ENCODE measurements at places on chromosomes 12 and 14.

DNA sequence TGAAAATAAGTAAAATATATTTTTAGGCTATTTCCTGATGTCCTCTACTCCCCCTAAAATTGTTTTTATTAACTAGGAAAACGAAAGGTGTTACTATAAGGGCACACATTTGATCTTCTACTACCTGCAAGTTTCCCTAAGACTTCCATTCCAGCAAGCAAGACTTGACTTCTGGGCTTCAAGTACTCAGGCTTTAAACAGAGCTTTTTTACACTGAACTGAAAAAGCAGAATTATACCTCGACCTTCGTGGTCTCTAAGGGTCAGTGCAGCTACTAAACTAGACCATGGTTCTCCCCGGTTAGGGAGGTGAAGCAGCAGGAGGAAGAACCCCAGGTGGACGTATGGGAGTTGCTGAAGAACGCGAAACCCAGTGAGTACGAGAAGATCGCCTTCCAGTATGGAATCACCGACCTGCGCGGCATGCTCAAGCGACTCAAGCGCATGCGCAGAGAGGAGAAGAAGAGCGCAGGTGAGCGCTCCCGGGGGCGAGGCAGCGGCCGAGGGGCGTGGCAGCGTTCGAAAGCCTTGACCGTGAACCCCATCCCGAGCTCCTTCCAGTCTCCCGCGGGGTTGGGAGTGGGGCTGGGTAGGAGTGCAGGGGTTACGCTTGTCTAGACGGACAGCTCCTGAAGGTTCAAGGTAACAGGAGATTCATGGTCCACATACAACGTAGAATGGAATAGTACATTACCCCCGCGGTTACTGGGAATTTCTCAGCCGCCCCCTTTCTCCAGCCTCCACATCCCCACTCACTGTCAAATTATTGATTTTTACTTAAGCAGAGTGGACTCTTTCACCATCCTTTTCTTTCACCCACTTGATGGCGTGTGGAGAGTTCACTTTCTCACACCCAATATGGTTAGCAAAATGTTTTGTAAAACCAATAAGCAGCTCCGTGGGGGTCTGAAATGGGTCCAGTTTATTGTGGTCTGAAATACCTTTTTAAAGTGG, 47.6 kb downstream of the MYBPC1 start:
- no peak for DNase-seq

- no peak for DNase-seq
Observed at GRCh38 chr12:58764100-58764953, 156.0 kb downstream of the LRIG3 start.

- DNase-seq: no peak
Observed at GRCh38 chr12:92530706-92531105, 172.1 kb upstream of the PLEKHG7 start.

GRCh38 chr12:56080556-56081138, 682 bp downstream of the ERBB3 start:
- no peak for DNase-seq

DNA sequence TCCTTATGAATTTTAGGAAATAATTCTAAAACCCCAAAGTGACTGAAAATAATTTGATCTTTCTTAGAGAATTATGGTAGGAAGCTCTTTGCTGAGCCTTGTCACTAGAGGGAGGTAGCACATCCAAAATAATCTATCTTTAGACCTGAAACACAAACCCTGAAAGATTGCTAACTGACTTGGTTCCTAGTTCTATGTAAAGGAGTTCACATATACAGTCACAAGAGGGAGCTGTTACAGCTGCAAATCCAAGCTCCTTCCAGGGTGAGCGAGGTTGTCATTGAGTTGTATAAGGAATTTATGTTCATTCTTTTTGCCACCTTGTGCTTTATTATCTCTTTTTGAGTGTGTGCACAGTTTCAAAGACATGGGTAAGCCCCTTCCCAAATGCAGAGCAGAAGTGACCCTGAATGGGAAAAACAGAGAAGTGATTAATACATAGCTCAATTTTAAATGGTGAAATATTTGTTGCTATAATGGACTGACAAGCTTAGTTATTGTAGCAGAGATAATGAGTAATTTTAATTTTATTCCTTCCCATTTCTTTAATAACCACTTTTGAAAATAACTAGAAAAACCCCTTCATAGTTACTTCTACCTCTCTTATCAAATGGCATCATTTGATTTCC, 387.9 kb downstream of the DAD1 start:
- DNase-seq: no peak

DNA sequence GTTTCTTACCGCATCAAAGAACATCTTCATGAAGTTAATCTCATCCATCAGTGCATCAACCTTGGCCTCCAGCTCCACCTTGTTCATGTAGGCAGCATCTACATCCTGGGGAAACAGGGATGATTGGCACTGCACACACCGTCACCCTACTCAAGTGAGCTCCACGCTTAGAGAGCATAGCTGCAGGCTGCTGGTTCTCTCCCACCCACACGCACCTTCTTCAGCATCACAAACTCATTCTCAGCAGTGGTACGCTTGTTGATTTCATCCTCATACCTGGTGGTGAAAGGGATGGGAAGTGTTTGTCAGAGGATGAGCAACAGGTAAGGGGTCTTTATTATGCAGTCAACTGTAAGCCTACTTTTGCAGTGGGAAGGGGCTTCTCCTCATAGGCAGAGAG, 2.3 kb downstream of the KRT5 start:
- no peak for DNase-seq

- DNase-seq: no peak
Observed at GRCh38 chr14:100362311-100362927, 39.3 kb downstream of the SLC25A47 start.

- no peak for DNase-seq
Observed at GRCh38 chr14:32761381-32761968, 177.2 kb upstream of the NPAS3 start.

- DNase-seq: no peak
Observed at GRCh38 chr14:29687071-29687765, 240.4 kb downstream of the PRKD1 start.

DNA sequence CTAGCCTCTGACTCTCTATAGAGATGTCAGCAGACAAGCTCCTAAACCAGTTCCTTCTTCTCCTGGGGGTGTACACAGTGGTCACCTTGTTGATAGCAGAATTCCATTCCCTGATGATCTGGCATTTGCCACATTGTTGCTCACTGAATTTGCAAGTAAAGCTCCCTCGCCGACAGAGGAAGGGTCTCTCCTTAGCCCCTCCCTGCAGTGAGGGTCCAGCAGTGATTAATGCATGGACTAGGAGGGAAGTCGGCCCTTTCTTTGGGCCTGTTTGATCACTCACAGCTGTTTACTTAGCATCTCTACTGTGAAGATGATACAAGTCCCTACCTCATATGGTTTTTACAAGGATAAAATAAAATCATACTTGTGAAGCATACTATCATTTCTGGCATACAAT, 23.3 kb upstream of the APPL2 start:
- DNase-seq: no peak
